ENCODE measurements at places on chromosomes 2 and 18. TPM values are rescaled to one million over a fixed set of nuclear protein-coding genes. Genes with fewer than 3 reads are reported as not detected.
A peak's percentile ranks its signal among the peaks of the same experiment; 100 is the strongest.

DNA sequence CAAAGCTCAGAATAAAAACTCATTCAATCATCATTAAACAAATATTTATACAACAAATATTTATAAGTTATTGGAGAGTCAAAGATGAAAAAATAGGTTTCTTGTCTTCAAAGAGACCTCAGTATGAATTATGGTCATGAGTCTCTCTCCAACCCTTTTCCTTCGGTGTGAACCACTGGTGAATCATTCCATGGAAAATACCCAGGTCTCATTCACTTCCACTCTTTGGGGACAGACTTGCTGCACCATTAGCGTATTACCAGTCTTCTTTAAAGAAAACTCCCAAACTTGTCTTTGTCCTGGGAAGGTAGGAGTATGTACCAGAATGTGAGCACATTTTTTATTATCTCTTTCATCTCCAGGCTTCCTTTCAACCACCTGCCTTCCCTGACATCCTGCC lies 257.4 kb upstream of the RBMS1 start:
- no peak for DNase-seq

GRCh38 chr2:197894751-197895274 lies 90.4 kb downstream of the PLCL1 start:
- no peak for DNase-seq

Gene GPR39
- 4.1 TPM for polyA plus RNA-seq

DNA sequence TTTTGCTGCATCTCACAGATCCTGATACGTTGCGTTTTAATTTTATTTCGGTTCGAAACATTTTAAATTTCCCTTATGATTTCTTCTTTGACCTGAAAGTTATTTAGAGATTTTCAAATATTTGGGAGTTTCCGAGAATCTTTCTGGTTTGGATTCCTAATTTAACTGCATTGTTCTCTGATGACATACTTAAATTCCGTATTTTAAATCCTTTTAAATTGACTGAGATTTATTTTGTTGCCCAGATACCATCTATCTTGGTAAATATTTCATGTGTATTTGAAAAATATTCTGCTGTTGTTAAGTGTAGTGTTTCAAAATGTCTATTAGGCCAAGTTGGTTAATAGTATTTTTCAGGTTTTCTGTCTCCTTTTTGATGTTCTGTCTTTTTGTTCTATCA lies 37.7 kb downstream of the MROH2A start:
- no peak for DNase-seq

- no peak for DNase-seq
These were observed 195.9 kb upstream of the CYRIA start for GRCh38 chr2:16861530-16861929.

DNA sequence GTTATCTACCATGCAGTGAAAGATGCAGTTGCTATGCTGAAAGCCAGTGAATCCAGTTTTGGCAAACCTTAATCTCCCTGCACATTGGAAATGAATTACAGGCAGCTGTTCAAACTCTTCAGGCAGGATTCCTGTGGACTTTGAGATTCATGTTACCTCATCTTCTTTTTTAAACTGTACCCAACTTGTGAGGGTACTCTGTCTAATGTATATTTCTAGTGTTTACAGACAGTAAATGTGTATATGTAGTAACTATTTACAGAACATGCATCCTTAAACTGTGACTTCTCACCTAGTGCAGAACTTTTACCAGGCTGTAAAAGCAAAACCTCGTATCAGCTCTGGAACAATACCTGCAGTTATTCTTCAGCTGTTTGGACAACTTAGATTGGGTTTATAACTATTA lies 50.9 kb downstream of the KDM3A start:
- no peak for DNase-seq

GRCh38 chr2:127721311-127721977 lies 20.1 kb downstream of the SFT2D3 start:
- DNase-seq = no peak

DNA sequence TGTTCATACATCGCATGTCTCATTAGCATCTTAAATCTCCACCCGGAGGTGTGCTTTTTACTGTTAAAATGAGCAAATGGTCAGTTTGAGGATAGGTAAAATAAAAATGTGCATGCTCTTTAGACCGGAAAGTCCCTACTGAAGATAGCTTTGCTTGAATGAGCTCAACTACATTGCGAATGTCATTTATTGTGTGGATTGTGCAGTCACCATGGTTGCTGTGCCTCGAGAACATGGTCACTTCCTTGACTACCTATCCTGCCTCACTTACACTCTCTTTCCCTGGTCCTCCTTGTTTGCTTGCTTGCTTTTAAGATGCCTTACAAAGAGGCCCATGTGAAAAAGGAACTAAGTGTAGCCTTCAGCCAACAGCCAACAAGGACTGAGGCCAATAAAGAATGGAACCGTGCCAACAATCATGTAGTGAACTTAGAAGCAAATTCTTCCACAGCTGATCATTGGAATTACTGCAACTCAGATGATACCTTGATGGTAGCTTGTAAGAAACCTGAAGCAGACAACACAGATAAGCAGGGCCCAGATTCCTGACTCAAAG lies 72.2 kb upstream of the BARD1 start:
- peak; percentile 39 for DNase-seq

GRCh38 chr2:172288603-172289002 lies 138.8 kb upstream of the ITGA6 start:
- no peak for DNase-seq

- no peak for DNase-seq
These were observed 247.6 kb upstream of the TRIB2 start for GRCh38 chr2:12469141-12469561.

DNA sequence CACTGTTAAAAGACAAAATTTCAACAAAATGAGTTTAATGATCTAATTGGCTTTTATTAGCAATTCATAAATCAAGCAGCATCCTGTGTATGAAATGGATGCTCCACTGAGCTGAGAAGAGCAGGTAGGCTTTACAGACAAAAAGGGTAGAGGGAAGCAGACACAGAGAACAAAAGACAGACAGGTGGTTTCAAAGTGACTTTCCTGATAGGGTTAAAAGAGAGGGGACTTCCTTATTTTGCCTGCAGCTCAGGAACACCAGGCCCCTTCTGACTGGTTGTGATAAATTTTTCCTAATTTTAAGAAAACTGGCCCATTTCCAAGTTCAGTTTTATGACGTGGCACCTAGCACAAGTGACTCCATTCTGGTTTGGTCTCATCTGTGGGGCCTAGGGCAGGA lies 11.9 kb downstream of the TEX51 start:
- no peak for DNase-seq

DNA sequence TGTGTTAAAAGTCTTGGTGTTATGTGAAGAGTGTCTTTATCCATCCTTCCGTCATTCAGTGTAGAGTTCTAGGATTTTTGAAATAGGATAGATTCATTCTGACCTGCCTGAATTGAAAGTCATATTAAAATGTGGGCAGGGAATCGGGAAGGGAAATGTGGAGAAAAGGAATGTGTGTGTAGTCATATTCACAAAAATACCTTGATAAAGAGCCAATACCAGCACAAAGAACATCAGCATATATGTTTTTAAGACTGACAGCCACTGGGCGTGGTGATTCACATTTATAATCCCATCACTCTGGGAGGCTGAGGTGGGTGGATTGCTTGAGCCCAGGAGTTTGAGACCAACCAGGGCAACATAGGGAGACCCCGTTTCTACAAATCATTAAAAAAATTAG lies 188.1 kb downstream of the CAMKMT start:
- DNase-seq = no peak

DNA sequence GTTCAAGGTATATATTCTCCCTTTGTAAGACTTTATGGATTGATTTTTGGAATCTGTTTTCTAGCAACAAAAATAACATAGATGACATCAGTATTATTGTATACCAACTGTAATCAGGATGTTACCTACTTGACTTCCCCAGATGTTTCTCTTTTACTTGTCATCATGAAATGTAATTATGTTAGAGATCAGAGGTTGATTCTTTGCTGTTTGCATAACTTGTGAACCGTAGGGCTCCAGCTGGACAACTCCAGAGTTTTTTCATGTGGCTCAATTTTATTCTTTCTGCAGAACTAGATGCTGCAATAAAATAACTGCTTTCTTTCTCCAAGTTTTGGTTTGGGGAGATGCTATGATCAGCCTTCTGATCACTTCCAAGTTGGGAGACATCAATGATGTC lies 58.1 kb downstream of the SPOPL start:
- DNase-seq = peak; percentile 5

GRCh38 chr2:196162586-196163175 lies 8.7 kb downstream of the STK17B start:
- DNase-seq = no peak

DNA sequence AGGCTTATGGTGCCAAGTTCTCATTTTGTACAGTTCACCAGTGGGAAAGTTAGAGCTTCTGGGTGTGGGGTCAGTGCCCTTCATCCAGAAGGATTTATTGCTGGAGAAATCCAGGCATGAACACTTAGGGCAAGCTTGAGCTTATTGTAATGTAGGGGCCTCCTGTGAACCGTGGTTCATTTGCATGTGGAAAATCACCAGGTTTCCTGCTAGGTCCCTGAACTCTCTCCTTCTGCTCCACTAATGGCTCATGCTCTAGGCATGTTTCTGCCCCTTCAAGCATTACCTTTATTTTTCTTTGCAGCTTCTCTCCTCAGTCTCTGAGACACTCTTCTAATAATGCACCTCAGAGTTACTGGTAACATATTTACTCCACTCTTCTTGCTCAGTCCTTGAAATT lies 79.3 kb upstream of the FAM98A start:
- DNase-seq = no peak

DNA sequence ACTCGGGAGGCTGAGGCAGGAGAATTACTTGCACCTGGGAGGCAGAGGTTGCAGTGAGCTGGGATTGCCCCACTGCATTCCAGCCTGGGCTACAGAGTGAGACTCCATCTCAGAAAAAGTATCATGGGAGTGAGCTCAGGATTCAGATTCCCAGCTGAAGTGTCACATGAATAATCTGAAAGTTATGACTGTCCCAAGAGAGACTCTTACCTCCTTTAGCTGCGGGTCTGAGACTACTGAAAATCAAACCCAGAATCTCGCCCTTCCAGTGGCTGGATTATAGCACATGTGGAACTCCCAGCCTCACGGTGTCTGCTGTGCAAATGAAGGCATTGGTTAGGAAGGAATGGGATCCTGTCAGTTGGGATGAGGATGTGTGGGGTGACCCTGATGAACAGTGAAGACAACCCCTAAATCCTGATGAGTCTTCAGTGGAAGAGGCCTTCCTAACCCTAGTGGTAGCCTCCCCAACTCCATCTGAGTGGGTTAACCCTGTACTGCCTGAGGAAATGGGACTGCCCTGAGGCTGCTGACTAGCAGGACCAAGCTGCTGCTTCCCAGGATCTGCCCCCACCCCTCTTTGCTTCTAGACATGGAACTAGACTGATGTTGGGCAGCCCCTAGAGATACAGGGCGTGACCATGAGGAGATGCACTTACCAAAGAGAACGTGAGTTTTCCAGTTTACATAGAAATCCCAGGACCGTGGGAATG lies 16.5 kb downstream of the BOK start:
- DNase-seq = no peak

DNA sequence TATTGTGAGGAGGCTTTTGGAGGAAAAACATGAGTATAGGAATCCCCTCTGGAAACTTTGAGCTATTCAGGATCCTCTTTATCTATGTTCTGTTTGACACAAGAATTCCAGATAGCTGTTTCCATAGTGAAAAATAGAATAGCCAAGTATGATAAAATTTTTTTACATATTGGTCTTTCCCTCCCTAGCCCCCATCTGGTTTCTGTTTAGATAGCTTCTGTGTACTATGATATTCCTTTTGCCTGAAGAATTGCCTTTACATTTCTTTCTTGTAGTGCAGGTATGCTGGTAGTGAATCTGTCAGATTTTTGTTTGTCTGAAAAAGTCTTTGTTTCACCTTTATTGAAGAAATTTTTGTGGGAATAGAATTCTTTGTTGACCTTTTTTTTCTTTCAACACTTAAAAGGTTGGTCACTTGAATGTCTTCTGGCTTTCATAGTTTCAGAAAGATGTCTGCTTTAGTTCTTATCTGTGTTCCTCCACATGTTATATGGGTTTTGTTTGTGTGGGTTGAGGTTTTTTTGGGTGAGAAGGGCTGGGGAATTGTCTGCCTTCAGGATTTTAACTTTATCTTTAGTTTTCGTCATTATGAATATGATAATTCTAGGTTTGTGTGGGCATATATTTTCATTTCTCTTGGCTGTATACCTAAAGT lies 29.9 kb upstream of the FBLN7 start:
- DNase-seq = no peak

- DNase-seq = no peak
These were observed 412.5 kb upstream of the SPHKAP start for GRCh38 chr2:228594012-228594411.

DNA sequence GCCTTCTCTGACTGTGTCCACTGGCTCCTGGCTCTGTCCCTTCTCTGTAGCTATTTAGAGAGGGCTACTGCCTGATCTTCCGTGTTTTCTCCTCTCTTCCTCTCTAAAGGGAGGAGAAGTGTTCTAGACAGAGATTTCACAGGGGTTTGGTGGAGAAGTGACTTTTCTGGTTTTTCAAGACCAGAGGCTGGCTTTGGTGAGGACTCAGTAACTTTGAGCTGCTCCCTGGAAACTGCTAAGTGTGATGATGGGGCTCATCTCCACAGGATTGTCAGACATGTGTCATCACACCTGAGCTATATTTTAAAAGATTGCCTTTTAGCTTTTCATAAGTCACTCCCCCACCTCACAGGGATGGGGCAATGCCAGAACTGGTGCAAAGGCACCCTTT lies 6.2 kb downstream of the MAL start:
- no peak for DNase-seq

DNA sequence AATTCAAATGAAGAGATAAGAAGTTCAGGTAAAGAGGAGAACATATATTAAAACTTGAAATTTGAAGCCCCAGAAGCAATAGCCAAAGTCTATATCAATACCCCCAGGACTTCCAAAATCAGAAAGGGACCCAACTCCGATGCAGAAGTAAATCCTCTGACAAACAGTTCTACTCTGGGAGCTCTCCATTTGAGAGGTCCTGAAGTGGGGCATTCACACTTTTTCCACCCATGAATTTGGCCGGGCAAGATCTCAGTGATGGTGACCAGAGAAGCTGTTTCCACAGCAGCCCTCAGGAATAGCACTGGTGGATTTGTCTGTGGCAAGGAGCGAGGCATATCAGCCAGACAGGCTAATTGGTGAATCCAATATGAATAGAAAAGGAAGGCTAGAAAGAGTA lies 313.6 kb upstream of the MC4R start:
- no peak for DNase-seq

GRCh38 chr2:206881708-206882410 lies 57.5 kb upstream of the CPO start:
- no peak for DNase-seq

Gene REG1A
- not detected for polyA plus RNA-seq

- no peak for DNase-seq
These were observed 320.2 kb downstream of the KCNS3 start for GRCh38 chr2:18198677-18199076.

- DNase-seq = no peak
These were observed 113.9 kb upstream of the CCDC68 start for GRCh38 chr18:55073116-55073515.

All from right lung (tissue), 10 donors.